ENCODE measurements at places on chromosomes 16 and 17.

DNA sequence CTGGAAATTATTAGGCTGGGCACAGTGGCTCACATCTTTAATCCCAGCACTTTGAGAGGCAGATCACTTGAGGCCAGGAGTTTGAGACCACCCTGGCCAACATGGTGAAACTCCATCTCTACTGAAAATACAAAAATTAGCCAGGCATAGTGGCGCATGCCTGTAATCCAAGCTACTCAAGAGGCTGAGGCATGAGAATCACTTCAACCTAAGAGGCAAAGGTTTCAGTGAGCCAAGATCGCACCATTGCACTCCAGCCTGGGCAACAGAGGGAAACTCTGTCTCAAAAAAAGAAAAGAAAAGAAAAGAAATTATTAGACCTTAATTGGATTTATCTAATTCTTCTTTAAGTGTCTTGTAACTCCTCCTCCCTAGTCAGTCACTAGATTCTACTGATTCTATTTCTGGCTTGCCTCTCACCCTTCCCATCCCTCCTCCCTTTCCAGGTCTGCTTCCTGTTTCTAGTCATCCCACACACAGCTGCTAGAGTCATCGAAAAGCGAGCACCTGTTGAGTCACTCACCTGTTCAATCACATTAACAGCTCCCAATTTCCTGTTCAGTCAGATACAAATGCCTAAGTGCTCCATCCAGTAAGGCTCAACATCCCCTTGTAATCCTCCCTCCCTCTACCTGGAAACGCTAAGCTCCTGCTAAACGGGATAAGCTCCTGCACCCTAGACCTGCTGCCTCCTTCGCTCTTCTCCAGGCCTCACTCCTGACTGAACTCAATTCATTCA, 34.6 kb downstream of the ERN1 start:
- DNase-seq = no peak

DNA sequence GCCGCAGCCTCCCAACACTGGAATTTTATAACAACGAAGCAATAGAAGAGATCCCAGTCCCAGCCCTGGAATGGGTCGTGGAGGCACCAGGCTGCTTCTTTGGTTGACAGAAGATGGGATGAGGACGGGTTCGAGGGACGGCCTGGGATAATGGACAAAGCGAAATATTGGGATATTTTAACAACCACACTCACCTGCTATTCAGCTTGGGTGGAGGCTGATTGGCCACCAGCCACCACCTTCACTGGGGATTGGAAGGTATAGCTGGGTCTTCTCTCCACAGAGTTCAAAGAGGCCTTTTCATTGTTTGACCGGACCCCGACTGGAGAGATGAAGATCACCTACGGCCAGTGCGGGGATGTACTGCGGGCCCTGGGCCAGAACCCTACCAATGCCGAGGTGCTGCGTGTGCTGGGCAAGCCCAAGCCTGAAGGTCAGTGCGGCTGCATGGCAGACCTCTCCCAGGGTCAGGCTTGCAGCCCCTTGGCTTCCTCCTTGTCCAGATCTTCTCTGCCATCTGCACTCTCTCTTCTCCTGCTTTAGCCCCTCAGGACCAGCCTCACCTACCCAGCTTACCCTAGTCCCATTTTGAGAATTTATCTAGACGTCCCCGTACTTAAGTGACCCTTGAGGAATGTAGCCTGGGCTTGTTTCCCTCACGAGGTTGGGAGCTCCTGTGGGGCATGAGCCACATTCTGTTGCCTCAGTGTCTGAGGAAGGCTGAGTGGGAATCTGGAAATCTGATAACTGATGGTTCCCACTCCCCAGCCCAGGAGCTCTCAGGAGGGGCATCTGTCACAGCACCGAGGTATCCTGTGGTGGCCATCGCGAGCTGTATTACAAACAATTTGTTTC, 10.7 kb downstream of the MYL4 start:
- DNase-seq = no peak

GRCh38 chr17:76710863-76711611, at the start of gene MXRA7:
Gene MXRA7 (minus strand): TSS chr17:76710965. CDS start chr17:76710946, 19 bp downstream.
- DNase-seq = peak; percentile 67

GRCh38 chr17:72714357-72714966, 378.0 kb downstream of the SLC39A11 start:
- DNase-seq = no peak

- DNase-seq = no peak
Observed at GRCh38 chr17:42463976-42464400, 5.3 kb downstream of the ATP6V0A1 start.

GRCh38 chr16:67242138-67242730, 5.0 kb downstream of the FHOD1 start:
- DNase-seq = no peak

GRCh38 chr17:353838-354234, 1.2 kb upstream of the RPH3AL start:
- no peak for DNase-seq

DNA sequence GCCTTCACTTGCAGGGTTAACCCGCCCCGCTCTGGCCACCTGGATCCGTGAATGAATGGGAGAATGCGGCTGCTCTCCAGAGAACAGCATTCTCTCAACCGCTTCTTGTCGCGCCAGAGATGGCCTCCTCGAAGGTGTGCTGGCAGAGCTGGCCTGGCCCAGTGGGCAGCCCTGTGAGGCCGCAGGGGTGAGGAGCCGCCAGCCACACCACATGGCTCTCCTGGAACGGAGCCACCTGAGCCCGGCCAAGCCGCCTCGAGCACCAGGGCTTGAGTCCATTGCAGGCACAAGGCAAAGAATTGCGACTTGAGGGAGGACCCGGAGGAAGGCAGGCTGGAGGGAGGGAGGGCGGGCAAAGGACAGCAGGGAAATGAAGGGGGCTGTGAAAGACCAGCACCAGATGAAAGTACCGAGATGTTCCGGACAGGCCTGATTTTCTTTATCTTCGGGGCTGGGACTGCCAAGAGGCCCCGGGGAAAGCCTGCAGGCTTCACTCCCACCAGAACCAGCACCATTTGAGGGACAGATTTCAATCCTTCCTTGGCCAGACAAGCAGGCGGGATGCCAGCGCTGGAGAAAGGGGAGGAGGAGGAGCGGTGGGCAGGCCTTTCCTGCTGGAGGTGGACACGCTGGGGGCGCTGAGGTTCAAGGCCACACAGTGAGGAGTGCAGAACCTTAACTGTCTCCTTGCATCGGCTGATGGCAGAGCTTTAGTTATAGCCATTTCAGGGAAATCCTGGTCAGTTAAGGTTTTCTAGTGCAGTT, 69.4 kb downstream of the MRC2 start:
- no peak for DNase-seq

- DNase-seq = peak; percentile 46
Observed at GRCh38 chr17:81870131-81870980, 781 bp downstream of the ARHGDIA start.

DNA sequence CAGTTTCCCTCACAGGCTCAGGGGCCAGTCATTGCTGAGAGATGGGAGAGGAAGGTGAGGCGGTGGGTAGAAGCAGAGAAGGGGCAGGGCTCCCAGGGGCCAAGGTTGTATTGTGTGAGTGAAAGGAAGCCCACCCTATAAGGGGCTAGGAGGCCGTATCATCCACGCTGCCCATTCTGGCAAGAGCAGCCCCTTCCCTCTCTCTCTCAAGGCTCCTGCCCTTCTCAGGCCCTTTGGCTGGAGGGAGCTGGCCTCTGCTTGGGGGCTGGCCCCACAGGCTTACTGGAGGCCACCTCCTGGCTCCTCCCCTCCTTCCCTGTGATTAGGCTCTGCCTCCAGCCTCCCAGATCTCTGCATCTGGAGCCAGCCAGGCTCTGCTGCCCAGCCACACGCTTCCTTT, 7.6 kb downstream of the TBKBP1 start:
- no peak for DNase-seq

DNA sequence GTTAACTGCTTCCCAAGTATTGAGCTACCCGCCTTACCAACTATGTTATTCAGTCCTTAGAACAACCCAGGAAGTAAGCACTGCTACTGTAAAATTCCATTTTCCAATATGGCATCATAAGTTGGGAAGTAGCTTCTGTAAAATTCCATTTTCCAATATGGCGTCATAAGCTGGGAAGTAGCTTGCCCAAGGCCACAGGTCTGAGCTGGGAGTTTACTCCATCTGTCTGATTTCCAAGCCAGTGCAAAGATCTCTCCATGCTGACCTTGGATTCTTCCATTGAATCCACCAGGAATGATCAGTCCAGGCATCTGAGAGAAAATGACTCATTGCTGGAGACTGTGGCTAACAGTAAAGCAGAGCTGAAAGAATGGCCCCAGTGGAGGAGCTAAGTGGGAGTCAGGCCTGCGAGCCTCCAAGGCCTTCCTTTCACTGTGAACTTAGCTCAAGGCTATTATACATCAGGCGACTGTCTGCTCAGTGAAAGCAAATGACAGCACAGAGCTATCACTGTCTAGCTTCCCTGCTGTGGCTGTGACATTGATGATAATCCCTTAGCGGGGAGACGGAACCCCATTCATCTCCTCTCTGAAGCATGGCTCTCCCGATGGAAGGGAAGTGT, 430.4 kb downstream of the HAPSTR1 start:
- no peak for DNase-seq

GRCh38 chr17:73634629-73635028, 9.6 kb downstream of the SDK2 start:
- DNase-seq = no peak

DNA sequence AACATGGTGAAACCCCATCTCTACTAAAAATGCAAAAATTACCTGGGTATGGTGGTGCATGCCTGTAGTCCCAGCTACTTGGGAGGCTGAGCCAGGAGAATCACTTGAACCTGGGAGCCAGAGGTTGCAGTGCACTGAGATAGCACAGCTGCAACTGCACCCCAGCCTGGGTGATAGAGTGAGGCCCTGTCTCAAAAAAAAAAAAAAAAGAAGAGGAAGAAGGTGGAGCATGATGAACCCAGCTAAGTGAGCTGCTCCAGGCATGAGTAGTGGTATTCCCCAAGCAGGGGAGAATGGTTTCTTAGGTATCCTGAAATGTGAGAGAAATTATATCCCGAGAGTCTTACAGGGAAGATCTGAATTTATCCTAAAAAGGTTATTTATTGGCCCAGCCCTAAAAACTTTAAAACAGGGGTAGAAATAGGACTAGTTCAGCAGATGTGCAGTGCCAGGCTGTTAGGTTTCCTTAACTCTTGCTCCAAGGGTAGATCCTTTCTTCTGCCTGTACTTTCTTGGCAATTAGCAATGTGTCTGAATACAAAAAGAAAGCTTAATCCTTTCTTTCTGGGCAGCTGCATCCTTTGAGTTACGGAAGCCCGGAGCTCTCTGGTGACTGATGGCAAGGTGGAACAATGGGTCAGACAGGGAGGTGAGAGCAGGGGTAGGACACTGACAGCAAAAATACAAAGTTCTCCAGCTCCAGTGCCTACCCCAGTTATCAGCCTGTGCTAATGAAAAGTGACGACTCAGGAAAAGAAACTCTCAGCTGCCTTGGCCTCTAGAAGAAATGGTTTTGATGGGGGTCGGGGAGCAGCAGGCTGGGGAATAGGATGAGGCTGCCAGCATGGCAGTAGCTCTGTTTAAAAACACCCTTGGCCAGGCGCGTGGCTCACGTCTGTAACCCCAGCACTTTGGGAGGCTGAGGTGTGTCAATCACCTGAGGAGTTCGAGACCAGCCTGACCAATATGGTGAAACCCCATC, 36.5 kb upstream of the TOB1 start:
- DNase-seq = no peak

DNA sequence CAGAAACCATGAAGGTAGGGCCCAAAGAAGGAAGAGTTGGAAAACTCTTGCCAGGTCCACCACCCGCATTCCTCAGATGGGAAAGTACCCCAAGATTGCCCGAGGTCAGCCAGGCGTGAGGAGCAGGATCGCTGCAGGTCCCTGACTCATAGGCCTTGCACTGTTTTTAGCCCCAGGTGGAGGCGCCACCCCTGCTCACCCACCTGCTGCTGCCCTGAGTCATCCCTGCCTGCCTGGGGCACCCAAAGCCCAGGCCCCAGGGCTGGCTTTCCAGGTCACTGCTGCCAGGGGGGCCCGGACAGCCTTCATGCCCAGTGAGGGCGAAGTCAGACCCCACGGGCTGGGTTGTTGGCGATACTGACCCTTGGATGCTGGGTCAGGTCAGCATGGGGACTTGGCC, 100.9 kb downstream of the AMFR start:
- DNase-seq = no peak

DNA sequence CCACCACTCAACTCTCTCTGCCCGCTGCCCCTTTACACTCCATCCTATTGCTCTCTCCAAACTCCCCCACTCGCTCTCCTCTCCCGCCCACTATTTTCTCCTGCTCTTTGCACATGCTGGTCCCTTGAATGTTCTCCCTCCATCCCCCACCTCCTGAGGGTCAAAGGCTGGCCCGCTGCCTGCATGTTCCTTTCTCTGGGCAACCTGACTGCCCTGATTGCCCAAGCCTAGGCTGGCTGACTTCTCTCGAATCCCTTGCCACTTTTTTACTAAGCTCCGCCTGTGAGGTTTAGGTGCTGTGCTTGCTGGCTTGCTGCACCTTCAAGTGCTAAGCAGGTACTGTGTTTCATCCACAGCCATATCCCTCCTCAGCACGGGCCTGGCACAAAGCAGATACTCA, 2.7 kb downstream of the EMC8 start:
- no peak for DNase-seq

DNA sequence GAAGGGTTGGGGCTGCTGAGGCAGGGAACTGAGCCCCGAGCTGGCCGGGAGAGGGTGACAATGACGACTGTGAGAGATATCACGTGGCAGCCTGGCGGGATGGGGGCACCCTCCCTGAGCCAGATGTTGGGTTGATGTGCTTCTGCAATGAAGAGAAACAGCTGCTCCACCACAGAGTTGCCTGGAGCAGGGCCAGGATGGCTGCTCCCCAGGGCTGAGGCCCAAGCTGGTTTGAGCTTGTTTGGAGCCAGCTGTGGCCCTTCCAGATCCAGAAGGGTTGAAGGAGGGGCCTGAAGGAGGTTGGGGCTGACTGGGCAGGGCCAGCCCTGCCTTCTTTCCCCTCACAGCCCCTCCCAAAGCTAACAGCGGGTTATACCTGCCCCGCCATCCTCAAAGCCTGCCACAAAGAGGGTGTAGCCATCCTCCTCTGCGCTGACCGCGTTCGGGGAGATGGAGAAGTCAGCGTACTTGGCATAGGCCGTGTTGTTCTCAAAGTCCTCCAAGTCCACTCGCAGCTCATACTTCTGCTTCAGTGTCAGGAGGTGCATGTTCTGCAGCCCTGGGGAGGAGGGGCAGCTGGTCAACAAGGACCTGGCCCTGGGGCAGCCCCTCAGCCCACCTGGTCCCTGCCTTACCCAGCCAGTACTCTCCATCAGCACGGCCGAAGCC, 2.1 kb downstream of the MFAP4 start:
- peak; percentile 70 for DNase-seq
